ENCODE measurements at places on chromosomes 4 and X.

DNA sequence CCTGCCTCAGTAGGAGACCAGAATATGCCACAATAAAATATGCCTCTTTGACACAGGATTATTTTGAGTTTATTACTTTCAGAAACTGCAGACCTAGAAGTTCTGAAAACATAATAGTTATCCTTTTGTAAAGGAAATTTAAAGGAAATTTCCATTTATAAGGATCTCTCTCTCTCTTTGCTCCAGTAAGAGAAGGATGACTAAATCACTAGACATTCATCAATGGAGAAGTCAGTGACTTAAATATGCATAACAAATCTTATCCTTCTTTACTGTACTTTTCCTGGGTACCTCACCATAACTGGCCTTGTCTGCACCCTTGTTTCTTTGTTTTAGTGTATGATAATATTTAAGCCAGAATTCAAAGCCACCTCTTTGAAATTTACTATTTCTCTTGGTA is 28.3 kb upstream of the OPHN1 start:
- no peak for DNase-seq

DNA sequence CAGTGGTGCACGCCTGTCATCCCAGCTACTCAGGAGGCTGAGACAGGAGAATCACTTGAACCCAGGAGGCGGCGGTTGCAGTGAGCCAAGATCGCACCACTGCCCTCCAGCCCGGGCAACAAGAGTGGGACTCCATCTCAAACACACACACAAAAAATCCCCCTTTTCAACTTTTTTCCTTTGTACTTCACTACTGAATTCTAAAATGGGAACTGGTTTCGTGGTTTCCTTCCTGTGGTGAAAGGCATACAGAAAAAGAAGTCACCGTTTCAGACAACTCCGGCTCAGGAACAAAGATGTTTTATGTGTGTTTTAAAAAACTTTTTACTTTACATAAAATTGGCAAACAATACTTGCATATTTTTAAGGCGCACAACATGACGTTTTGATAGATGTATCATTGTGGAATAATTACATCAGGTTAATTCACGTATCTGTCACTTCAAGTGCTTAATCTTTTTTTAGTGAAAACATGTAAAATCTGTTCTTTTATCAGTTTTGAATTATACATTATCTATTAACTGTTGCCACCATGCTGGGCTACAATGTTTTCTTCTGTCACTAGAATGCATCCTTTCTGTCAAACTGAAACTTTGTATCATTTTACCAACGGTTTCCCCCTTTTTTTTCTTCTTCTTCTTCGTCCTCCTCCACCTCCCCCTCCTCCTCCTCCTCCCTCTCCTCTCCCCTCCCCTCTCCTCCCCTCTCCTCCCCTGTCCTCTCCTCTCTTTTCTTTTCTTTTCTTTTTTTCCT is 186.0 kb downstream of the CRLF2 start:
- peak; percentile 63 for DNase-seq

- DNase-seq, result no peak
Observed at GRCh38 chr4:31518796-31519250, 798.7 kb downstream of the PCDH7 start.

GRCh38 chr4:127203562-127204200 is 429.1 kb upstream of the INTU start:
- DNase-seq, result no peak

- no peak for DNase-seq
Observed at GRCh38 chr4:100510551-100510950, 7.3 kb downstream of the EMCN start.

DNA sequence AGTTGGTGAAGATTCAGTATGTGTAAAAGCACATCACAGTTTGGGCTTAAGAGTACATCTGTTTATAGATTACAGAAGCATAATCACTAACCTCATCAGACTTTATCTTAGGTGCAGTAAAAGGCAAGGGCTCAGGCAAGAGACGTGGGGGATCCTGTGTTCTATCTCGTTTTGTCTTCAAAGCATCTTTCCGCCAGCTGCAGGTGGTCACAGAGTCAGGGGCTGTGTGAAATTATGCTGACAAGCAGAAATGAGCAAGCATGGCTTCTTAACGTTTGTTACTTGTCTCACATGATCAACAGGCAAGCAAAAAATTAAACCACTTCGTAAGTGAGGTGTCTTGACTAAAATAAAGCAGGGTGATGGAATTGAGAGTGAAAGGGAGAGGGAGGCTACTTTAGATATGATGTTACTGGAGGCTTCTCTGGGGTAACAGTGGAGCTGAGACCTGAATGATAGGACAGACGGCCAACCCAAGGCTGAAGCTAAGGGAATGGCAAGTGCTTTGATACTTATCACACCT is 1.4 kb upstream of the TEC start:
- no peak for DNase-seq

GRCh38 chrX:2748171-2748814 is 3.5 kb upstream of the XG start:
- no peak for DNase-seq

DNA sequence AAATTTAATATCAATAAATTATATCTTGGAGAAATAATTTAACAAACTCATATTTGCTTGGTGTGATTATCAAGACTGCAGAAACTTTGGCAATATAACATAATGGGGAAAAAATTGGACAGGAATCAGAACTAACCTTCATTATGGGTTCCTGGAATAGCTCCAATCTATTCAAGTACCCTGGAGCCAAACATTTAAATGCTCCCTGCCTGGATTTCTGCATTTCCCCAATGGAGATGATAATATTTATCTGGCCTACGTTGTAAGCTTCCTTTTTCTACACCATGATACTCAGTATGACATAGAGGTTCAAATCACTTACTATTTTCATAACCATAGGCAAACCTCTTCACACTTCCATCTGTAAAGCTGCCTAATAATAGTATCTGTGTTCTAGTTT is 326.8 kb downstream of the TRIML1 start:
- DNase-seq, result no peak

DNA sequence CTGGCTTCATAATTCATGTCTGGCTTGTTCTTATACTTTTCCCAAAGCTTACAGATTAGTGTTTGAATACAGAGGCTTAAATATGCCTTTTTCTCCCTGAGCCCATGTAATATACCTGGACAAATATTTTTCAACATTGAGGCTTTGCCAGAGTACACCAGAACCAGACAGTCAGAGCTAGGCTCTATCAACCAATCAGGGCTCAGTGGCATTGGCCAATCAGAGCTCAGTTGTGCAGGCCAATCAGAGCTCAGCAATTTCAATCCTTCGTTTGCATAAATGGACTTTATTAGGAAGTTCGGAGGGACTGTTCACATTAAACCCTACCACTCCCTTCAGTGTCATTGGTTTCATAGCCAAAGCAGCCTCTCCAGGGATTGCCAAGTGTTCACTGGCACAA is 51.2 kb upstream of the TMSB15B start:
- DNase-seq, result no peak

DNA sequence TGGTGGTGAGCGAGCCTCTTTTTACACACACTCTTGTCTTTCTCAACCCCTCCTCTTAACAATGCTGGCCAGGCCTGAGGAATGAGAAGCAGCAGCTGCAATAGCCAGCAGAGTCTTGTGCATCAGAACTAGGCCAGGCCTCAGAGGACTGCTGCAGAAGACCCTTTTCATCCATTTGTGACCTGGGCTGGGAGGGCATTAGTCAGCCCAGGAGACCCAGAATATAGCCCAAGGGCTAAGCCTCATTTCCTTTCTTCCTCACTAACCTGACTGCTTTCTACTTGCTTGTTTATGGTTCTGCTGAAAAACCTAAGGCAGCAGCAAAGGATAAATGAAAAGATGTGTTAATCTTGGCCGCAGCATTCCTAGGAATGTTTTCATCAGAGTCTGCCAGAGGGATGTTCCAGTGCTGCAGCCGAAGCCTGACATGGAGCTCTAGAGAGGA is 254.7 kb upstream of the AR start:
- DNase-seq, result no peak

DNA sequence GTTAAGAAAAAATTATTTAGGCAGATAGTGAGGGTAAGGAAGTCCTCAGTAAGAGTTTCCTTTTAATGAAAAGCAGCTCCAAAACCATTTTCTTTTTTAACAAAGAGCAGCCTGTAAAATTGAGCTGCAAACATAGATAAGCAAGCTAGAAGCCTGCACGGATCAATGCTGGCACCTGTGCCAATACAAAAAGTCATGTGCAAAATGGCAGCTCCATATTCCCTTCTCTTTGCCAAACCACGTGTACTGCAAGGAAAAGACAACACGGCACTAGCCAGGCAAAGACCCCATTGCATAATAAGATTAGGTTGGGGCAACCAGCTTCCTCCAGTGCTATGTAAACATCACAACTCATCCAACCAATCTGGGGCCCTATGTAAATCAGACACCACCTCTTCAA is 268.4 kb upstream of the INTU start:
- DNase-seq, result no peak

GRCh38 chr4:123748806-123749205 is 352.2 kb downstream of the SPRY1 start:
- DNase-seq, result no peak

DNA sequence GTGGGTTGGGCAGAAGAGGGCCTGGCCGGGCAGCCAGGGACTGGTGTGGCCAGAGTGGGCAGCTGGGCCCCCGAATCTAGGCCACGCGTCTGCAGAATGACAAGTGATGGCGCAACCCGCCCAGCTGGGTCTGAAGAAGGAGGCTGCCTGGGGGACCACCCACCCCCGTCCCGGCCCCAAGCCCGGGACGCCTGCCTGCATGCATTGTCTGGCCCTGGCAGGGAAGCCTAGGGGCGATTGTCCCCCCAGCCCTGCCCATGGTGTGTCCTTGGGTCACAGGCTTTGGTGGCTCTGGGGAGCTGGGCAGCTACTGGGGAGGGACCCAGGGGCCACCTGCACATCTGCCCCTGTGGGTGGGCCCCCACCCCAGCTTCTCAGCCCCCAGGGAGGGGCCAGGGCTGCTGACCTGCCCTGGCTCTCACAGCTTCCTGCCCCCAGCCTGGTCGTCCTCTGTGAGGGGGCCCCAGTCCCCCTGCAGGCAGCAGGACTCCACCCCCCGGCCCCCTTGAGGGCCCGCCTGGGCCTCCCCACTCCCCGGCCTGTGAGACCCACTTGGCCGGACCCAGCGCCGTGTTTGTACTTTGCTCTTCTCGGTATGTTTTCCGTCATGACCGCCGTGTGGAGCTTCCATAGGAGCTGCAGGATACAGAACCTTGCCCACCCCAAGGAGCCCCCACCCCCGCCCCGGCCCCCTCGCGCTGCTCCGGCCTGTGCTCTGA is 4.9 kb downstream of the FGFR3 start:
- DNase-seq, result no peak

- no peak for DNase-seq
Observed at GRCh38 chr4:138975225-138975624, 40.4 kb upstream of the NOCT start.

DNA sequence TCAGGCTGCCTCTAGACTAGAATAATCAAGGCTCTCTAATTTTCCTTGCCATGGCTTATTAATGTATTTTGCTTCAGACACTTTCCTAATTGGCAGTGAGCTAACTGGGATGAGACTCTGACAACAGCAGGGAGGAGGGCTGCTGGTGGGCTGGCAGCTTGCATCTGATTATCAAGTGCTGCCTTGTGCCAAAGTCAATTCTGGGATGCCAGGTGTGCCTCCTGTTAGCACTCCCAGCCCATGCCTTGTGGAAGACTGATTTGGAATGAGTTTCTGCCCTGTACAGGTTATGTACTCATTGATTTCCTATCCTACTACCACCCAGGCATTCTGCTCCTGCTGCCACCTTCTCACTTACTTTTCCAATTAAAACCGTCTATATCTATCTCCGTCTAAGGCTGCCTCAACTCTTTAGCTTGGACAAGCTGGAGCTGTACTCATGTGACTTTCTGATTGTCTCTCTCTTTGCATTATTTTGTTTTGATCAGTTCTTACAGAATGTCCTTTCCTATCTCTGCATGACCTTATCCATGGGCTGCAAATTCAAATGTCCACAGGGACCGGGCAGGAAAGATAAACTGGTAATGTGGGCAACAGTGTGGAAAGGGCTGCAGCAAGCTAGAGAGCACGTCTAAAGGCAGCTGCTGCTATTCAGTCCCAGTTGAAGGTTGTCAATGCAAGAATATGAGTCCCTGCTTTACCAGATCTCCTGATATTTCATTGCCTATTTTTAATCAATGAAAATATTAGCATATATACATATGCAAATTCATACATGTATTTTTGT is 112.6 kb downstream of the GABRA2 start:
- DNase-seq, result no peak

DNA sequence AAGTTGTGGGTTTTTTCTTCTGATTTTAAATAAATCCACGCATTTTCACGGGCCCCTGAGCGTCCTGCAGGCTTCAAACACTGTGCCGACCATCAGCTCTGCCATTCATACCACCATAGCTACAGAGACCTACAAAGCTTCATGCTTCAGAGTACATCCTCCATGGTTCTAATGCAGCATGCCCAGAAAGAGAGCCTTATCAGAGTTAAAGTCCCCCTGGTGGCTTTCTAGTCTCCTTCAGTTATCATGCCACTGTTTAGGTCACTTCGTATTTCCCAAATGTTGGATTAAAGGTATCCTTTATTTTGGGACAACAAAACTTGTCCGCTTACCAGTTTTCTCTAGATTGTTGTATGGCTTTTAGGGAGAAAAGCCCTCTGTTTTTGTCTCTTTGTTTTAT is 66.7 kb upstream of the VCX2 start:
- no peak for DNase-seq

DNA sequence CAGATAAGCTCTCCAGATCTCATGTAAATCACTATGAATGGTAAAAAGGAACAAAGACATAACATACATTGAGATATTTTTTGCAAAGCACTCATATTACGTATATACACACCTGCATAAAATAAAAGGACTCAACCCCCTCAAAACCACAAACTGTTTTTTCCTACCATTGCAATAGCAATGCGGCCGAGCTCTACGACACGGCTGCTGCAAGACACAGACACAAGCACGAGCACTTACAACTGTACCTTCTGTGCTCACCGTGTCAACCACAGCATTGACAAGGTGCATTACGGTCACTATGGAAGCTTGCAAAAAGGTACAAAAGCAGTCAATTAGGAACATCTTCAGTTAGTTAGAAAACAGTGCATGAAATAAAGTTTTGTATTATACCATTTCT is 37.1 kb upstream of the MTNR1A start:
- no peak for DNase-seq

GRCh38 chr4:177638871-177639270 is 196.6 kb upstream of the AGA start:
- no peak for DNase-seq

DNA sequence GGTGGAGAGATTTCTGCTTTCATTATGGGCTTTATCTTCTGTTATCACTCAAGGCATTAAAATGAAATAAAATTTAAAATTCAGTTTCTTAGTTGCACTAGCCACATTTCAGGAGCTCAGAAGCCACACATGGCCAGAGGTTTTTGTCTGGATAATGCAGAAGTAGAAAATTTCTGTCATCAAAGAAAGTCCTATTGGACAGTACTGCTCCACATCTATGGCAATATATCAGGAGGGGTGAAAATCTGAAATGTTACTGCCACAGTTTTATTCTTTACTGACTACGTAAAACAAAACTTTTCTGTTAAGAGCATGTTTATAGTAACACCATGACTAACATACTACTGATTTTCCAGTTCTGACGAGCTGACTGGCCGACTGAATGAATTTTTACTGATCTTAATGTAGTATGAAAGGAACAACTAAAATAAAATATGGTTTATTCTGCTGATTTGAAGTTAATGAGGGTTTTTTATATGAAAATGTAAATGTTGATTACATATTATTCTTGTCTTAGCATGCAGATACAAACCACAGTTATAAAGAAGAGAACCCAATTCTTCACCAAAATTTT is 264.0 kb upstream of the HAND2 start:
- no peak for DNase-seq

- no peak for DNase-seq
Observed at GRCh38 chr4:54607067-54607466, 50.7 kb upstream of the KIT start.

- DNase-seq, result no peak
Observed at GRCh38 chrX:17674601-17675000, 62.7 kb upstream of the SCML1 start.

GRCh38 chr4:182246401-182247205 is 3.4 kb downstream of the TENM3 start:
- DNase-seq, result no peak

Data from RPMI8226 (cell line).